Neural progenitor cell (in vitro differentiated cells): ENCODE measurements at places on chromosomes 12 and 14. TPM values are rescaled to one million over a fixed set of nuclear protein-coding genes. Genes with fewer than 3 reads are reported as not detected.

ABCC9 gene
- total RNA-seq: not detected in 2 replicates

SLC17A8 gene
- total RNA-seq: not detected in 2 replicates

GALNT8 gene
- 2.6 and 5.0 TPM in 2 replicates for total RNA-seq

OR6C2 gene
- total RNA-seq: not detected in 2 replicates

ZBTB42 gene
- 0.41 and 1.1 TPM in 2 replicates for total RNA-seq

DNA sequence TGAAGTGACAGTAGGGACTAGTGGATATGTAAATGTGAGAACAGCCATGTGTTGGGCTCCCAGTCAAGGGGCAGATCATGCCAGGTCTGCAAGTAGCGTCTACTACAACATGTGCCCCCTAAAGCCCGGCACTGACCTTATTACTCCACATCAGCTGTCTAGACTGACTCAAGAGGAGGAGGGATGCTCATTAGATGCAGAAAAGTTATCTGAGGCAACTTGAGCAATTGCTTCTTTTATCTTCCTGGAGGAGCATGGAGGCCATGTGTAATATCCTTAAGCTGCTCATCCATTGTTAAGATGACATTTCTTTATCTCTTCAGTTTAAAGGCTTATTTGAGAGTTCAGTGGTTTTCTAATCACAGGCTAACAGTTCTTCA lies 404.7 kb upstream of the FLRT2 start:
- DNase-seq: no peak
- H3K27ac ChIP-seq: no peak overlapping the region
- H3K27me3 ChIP-seq: no peaks in the 10 kb centered on the region
- H3K4me3 ChIP-seq: no peak overlapping the region

- no peaks in the 10 kb centered on the region for H3K27me3 ChIP-seq
- H3K27ac ChIP-seq: no peak overlapping the region
- H3K4me3 ChIP-seq: no peak overlapping the region
- peak; percentile 57 for DNase-seq
- no peaks in the 10 kb centered on the region for H3K36me3 ChIP-seq
- H3K4me1 ChIP-seq: peaks cover 16% of the 10 kb centered on the region
These were observed 8.8 kb upstream of the EGLN3 start for GRCh38 chr14:33959692-33960151.

- H3K4me1 ChIP-seq: peaks cover 24% of the 10 kb centered on the region
- peaks cover 12% of the 10 kb centered on the region for H3K27me3 ChIP-seq
- H3K27ac ChIP-seq: no peak overlapping the region
- H3K36me3 ChIP-seq: no peaks in the 10 kb centered on the region
- no peak overlapping the region for H3K4me3 ChIP-seq
These were observed 3.9 kb downstream of the CEBPE start for GRCh38 chr14:23115039-23115731.

DNA sequence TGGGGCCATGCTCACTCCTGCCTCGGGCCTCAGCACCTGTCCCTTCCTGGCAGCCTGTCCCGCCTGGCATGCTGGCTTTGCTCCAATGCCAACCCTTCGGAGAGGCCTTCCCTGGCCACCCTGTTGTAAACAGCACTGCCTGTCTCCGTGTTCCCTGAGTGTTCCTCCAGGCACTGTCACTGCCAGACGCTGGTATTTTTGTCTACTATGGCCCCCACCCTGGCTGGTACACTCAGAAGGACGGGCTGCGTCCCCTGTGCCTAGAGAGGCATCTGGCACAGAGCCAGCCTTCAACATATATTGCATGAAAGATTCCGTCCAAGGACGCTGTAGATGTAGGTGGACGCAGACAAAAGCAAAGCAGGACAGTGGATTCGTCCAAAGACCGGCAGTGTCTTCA lies 2.7 kb upstream of the ASPG start:
- H3K4me3 ChIP-seq: no peak overlapping the region
- H3K4me1 ChIP-seq: no peaks in the 10 kb centered on the region
- H3K36me3 ChIP-seq: no peaks in the 10 kb centered on the region
- peaks cover 20% of the 10 kb centered on the region for H3K27me3 ChIP-seq
- DNase-seq: no peak

DNA sequence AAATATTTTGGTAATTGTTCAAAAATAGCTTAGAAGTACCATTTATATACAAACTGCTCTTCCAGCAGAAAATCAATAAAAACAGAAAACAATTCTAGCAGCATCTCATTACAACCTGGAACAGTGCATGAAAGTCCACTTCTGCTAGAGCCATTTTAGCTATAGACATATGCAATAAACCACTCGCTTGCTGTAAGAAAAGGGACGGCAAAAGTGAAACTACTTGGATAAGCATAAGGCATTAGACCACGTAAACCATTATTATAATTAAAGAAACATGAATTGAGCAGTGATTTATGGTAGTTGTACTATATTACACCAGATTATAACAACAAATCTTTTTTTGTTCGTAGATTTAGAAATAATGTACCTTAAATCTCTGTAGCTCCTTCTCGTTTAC lies 48.7 kb downstream of the LRIG3 start:
- no peak overlapping the region for H3K4me3 ChIP-seq
- no peak for DNase-seq
- H3K27me3 ChIP-seq: no peaks in the 10 kb centered on the region
- H3K36me3 ChIP-seq: peaks cover 37% of the 10 kb centered on the region
- no peaks in the 10 kb centered on the region for H3K4me1 ChIP-seq

- H3K4me3 ChIP-seq: no peak overlapping the region
- H3K27ac ChIP-seq: no peak overlapping the region
These were observed 21.0 kb upstream of the ACSM4 start for GRCh38 chr12:7282844-7283243.

- no peaks in the 10 kb centered on the region for H3K36me3 ChIP-seq
- H3K27me3 ChIP-seq: no peaks in the 10 kb centered on the region
- no peak overlapping the region for H3K4me3 ChIP-seq
- no peak overlapping the region for H3K27ac ChIP-seq
- no peaks in the 10 kb centered on the region for H3K4me1 ChIP-seq
These were observed 237.5 kb upstream of the HMGA2 start for GRCh38 chr12:65586796-65587195.

DNA sequence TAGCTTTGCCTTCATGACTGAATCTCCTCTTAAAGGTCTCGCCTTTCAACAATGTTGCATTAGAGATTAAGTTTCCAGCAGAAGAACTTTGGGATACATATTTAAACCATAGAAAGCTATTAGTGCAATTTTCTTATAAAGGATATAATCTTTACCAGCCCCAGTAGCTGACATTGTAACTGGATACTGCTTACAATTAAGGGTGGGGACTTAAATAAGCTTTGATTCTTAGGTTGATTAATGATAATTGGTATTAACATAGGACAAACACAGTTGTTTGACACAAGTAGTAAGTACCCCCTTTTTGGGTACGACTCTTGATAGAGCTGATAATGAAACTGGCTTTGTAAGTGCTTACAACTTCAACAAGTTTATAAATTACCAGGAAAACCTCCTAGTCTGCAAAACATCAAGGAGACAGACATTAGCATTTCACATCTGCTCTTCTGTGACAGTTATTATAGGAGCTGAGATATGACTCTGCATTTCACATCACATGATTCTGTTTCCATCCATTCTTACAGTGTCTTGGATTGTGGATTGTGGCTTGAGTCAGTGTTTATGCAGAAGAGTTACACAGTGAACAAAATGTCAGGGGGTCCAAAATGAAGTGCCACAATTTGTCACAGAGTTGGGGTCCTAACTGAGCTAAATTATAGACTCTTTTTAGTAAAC lies 249.1 kb upstream of the E2F7 start:
- H3K4me3 ChIP-seq: no peak overlapping the region
- no peaks in the 10 kb centered on the region for H3K27me3 ChIP-seq
- H3K4me1 ChIP-seq: peaks cover 11% of the 10 kb centered on the region
- no peaks in the 10 kb centered on the region for H3K36me3 ChIP-seq
- H3K27ac ChIP-seq: no peak overlapping the region

GRCh38 chr12:39116861-39117260 lies 211.5 kb upstream of the CPNE8 start:
- no peak overlapping the region for H3K4me3 ChIP-seq
- H3K27ac ChIP-seq: no peak overlapping the region
- no peaks in the 10 kb centered on the region for H3K27me3 ChIP-seq

DNA sequence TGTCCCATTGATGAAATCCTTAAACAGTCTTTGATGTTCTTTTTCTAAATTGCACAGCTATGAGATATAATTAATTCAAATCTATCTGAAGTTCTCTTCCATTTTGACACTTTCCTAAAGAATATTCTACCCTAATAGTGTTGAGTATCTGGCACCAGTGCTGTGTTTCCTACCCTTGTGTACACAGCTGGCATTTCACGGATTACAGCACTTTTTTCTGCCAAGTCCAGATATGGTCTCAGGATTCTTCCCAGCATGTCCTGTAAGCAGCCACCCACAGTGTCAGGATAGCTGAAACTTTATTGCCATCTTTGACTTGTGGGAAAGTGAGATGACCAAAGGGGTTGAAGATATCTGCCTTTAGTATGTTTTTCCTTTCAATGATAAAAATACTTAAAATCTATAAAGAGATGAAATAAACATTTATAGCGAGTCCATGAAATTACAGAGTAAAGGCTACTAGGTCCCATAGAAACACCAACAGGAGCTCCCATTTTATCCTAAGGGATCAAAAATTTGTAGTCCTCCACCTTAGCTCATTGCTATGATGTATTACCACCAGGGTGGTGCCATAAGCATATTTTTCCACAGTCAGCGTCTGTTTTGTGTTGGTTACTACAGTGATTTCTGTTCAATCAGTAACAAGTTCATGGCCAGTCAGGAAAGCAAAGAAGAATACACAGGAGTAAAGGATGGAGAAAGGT lies 96.7 kb downstream of the TRHDE start:
- no peak for DNase-seq
- no peaks in the 10 kb centered on the region for H3K27me3 ChIP-seq
- no peaks in the 10 kb centered on the region for H3K36me3 ChIP-seq
- H3K4me1 ChIP-seq: peaks cover 14% of the 10 kb centered on the region
- H3K4me3 ChIP-seq: no peak overlapping the region
- no peak overlapping the region for H3K27ac ChIP-seq

- H3K27ac ChIP-seq: no peak overlapping the region
- H3K36me3 ChIP-seq: no peaks in the 10 kb centered on the region
- no peak for DNase-seq
- no peak overlapping the region for H3K4me3 ChIP-seq
- H3K4me1 ChIP-seq: no peaks in the 10 kb centered on the region
These were observed 161.4 kb upstream of the ABCD2 start for GRCh38 chr12:39780913-39781446.

GRCh38 chr12:52956987-52957386 lies 8.1 kb downstream of the KRT18 start:
- no peaks in the 10 kb centered on the region for H3K4me1 ChIP-seq
- H3K27me3 ChIP-seq: no peaks in the 10 kb centered on the region
- H3K4me3 ChIP-seq: no peak overlapping the region
- no peaks in the 10 kb centered on the region for H3K36me3 ChIP-seq
